ENCODE measurements at places on chromosomes 6 and 20.

- no peak for DNase-seq
These were observed 72.6 kb downstream of the INSM1 start for GRCh38 chr20:20440481-20440880.

DNA sequence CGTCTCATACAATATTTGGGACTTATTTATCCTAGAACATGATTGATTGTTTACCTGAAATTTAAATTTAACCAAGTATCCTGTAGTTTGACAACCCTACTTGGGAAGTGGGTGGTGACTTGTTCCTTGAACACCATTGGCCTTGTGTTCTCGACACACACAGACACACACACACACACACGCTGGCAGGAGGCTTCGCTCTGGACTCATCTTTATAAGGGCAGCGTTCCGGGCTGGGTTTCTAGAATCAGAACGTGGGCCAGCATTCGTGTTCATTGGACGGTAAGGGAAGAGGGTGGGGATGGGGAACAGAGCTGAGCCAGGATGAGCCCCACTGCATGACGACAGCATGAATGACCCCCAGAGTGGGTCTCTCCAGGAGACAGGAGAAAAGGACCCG, 16.2 kb upstream of the SSTR4 start:
- DNase-seq, result no peak

DNA sequence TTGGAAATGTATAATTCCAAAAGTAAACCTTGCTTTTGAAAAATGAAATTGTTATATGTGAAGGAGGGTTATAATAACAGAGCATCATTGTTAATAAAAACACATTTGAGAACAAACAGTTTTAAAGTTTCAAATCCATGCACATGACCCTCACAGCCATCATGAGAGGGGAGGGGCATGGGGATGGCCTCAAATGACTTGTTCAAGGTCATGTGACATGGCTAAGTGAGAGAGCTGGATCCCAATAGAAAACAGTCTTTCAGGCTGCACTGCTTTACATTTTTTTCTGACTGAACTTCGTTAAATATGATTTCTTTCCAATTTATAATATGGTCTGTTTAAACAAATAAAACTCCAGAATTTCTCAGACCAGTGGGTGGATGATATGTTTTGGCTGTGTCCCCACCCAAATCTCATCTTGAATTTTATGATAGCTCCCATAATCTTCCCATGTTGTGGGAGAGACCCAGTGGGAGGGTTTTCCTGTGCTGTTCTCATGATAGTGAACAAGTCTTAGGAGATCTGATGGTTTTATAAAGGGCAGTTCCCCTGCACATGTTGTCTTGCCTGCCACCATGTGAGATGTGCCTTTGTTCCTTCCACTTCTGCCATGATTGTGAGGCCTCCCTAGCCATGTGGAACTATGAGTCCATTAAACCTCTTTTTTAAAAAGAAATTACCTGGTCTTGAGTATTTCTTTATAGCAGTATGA, 66.0 kb downstream of the DTD1 start:
- no peak for DNase-seq

DNA sequence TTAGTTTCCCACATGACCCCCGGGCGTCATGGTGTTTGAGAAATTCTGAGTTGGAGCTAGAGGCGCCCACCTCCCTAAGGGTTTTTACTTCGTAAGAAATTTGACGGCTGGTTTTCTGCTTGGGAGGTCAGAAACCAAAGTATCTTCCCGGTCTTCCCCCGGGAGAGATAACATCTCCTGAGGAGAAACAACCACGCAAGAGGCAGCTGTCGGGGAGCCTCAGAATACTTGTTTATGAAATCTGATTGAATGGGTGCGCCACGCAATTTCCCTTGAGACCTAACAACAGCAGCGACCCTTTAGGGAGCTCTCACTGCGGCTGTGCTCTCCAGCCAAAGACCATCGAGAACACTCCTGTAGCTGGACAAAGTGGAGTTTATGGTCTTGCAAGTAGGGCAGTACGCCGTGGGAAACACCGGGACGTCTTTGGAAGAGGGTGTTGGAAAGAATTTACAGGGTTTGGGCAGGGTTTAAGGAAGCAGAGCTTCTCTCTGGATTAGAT, 608 bp upstream of the EIF2S2 start:
- no peak for DNase-seq

DNA sequence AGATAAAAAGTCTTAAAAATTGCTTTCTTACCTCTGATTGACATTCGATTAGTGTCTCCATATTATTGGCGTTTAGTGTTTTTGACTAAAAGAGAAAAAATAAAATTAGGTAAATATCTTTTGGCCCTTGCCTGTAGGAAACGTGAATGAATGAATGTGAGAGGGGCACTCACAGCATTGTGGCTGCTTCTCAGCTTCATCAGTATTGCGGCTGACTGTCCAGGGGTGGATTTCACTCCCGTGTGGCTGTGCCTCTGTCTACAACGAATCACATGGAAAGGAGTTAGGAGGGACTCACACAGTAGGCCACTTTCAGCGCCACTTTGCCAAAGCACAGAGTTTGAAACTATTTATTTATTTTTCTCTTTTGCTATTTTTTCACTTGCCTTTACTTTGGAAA, 844 bp downstream of the TAGAP start:
- peak; percentile 63 for DNase-seq

DNA sequence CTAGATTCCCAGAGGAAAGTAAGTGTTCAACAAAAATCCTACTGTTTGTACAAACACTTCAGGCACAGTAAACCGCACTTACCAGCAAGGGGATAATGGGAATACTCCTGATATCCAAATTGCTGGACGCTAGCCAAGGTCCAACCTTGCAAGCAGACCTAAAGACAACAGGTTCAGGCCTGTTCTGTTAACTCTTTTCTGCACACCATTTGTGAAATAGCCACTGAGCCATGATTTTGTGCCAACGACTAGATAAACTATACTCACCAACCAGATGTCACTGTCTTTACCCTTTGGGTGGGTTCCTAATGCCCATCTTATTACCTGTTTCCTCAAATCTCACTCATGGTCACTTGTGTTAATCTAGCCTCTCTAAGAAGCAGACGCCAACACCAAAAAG, 43.5 kb downstream of the GOPC start:
- no peak for DNase-seq

- DNase-seq, result no peak
These were observed 338.1 kb downstream of the PREX1 start for GRCh38 chr20:48489656-48490055.

- DNase-seq, result no peak
These were observed 61.0 kb upstream of the NKAIN2 start for GRCh38 chr6:123742626-123743025.

DNA sequence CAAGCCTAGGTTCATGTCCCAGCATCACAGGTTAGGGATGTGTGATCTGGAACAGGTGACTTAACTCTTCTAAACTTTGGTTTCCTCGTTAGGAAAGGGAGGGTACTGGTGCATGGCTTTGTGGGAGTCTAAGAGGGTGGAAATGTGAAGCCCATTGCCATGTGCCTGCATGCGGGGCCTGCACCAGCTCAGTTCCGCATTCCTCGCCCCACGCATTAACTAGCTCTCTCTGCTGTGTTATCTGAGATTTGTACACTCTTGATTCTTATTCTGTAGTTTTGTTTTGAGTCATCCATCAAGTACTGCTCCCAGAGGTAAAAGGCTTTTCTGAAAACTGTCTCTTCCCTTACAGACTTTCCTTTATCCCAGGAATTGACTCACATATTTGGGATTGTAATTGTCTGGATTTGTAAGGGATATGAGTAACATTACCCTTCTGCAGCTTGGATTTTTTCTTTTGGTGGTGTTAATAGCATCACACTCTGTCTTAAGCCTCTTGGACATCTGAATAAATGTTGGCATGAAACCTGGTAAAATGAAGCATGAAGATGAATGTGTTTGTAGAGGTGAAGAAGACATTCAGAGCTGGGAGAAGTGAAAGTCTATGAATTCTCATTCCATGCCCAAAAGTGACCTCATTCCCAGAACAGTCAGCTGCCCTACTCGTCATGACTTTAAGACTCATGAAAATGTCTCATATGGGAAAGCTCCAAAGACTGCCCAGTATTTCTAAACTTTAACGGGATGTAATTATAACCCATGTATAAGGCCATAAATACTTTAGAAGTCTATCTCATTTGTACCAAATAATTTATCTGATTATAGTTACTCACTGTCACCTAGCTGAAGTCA, 357.3 kb downstream of the FOXA2 start:
- DNase-seq, result no peak

- no peak for DNase-seq
These were observed 265.9 kb upstream of the QKI start for GRCh38 chr6:163148451-163149278.

- no peak for DNase-seq
These were observed 42.7 kb downstream of the RAMACL start for GRCh38 chr6:166543603-166544295.

GRCh38 chr20:25146976-25147375, 48.5 kb upstream of the ENTPD6 start:
- DNase-seq, result no peak

DNA sequence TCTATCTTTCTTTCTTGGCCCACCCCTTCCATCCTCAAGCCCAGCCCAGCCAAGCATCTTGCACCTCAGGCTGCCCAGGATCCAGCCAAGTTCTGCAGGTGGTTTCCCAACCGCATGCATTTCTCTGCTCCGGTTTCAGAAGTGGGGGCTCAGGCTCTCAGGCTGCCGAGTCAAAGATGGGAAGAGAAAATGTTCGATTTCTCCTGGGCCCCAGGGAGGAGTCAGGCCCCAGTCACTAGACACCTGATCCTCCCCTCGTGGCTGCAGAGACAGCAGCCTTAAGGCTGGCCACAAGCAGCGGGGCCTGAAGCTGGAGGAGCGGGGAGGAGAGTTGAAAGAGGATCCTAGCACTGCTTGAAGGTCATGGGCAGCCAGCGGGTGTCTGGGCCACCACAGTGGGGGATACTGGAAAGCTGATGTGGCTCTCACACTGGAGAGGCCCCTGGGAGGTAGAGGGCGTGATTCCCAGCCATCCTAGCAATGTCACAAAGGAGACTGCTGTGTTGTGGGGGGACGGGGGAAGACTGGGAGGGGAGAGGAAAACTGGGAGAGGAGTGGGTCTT, 42.2 kb upstream of the ZFAND3 start:
- DNase-seq, result no peak

- no peak for DNase-seq
These were observed 57.3 kb upstream of the SLC35B3 start for GRCh38 chr6:8492536-8493133.

GRCh38 chr20:37333848-37334318, 12.1 kb upstream of the SRC start:
- no peak for DNase-seq

- DNase-seq, result no peak
These were observed 283.4 kb upstream of the TBX18 start for GRCh38 chr6:85047818-85048217.

GRCh38 chr6:21354805-21355238, 238.7 kb upstream of the SOX4 start:
- DNase-seq, result no peak

- DNase-seq, result no peak
These were observed 512 bp downstream of the TAP1 start for GRCh38 chr6:32852844-32853540.

DNA sequence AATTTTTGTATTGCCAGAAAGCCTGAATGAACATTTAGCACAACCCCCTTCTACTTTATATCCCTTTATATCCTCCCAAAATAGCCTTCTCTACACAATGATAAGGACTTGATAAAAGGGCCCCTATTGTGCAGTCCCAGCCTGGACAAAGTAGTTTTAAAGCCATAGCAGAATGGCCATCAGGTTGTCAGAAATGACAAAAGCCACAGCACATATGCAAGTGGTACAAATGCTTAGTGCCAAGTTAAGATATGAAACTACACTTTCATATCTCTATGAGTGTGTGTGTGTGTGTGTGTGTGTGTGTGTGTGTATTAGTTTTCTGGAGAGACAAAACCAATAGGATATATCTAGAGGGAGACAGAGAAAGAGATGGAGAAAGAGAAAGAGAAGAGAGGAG, 132.6 kb downstream of the SGK1 start:
- no peak for DNase-seq

- DNase-seq, result no peak
These were observed 5.5 kb upstream of the DAAM2 start for GRCh38 chr6:39786649-39787048.

DNA sequence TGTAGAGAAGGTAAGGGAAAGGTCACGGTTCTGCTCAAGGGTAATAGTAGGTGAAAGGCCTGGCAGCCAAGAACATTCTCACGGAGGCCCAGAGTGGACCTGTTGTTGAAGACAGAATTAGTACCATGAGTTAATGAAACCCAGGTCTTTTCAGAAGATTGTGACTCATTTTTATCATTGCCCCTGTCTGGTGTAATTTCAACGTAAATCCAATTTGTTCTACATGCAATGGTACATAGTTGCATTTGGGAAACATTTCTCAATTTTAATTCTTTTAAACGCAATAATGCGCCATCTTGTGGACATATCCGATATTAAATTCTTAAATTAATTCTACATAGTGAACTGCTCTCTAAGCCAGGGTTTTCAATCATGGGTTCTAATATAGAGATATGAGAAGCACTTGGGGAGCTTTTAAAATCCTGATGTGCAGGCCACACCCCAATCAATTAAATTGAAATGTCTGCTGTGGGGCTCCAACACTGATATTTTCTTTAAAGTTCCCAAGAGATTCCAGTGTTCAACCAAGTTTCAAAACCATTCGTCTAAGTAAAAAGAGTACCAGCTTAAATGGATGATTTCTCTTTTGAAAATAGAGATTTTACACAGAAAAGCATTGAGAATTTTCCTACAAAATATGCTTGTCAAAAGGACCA, 257.4 kb downstream of the PLCB1 start:
- DNase-seq, result peak; percentile 67

- no peak for DNase-seq
These were observed 276.5 kb downstream of the CDKAL1 start for GRCh38 chr6:20810727-20811108.

- no peak for DNase-seq
These were observed 74.9 kb downstream of the HS3ST5 start for GRCh38 chr6:114267897-114268296.

DNA sequence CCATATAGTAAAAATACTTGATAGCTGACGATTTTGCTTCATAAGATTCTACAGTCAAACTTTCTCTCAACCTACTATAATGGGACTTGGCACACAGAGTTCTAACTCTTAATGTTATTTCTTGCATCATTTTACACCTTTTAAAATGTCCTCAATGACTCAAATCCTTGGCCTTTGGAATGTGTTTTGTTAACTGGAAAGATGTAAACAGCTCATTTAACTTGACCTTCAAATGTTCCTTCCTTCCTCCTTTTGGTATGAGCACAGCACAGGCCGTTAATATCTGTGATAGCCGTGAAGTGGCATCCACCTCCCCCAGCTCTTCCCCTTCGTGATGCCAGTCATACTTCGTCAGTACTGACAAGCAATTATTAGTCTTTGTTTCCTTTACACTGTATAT, 972.0 kb upstream of the CITED2 start:
- no peak for DNase-seq

DNA sequence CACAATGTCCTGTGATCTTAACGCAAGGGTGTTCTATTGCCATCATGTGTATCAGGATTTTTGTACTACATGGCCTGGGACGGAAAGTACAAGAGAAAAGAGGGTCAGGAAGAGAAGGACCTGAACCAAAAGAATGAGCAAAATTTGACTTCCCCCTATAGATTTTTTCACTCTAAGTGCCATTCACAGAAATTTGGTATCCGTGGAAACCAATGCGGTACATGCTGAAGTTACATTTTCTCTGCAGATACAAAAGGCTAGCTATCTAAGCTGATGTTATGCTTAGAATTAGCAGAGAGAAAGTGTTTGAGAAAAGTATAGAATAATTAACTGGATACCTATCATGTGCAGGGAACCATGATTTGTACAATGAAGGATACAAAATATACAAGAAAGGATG, 12.4 kb upstream of the PDE7B start:
- DNase-seq, result no peak

GRCh38 chr20:16639027-16639941, 66.0 kb upstream of the KIF16B start:
- no peak for DNase-seq

GRCh38 chr20:13694420-13695150, 55.9 kb upstream of the TASP1 start:
- peak; percentile 23 for DNase-seq
